ENCODE measurements at places on chromosomes 4 and X.

GRCh38 chr4:16082426-16083240 lies 1.2 kb downstream of the PROM1 start:
- no peak for DNase-seq

- DNase-seq, result no peak
These were observed 122.3 kb downstream of the TEX13A start for GRCh38 chrX:105098201-105098600.

DNA sequence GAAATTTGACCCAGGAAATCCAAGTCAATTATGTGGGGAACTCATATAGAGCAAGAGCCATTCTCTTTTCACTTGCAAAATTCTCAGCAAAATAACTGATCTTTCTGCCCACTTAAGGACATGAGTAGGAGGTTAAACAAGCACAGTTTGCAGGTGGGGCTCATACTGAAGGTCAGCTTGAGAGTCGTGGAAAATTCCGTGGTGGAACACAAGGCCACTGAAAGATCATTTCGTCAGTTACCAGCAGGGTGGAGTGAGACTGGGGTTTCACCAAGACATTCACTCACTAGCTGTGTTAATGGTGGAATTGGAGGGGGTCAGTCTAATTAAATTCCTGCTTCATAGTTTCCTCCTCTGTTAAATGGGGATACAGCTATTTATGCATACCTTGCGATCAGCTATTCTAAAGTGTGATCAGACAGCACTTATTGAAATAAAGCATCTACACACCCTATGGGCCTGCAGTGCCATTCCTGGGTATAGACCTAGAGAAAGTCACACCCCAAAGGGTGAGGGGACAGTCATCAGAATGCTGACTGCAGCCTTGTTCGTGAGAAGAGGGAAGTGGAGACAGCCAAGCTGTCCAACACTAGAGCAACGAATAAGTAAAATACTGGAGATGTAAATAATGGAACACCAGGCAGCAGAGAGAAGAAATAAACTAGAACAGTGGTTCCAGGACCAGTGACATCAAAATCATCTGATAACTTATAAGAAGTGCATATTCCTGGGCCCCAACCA lies 42.7 kb upstream of the CLNK start:
- no peak for DNase-seq

DNA sequence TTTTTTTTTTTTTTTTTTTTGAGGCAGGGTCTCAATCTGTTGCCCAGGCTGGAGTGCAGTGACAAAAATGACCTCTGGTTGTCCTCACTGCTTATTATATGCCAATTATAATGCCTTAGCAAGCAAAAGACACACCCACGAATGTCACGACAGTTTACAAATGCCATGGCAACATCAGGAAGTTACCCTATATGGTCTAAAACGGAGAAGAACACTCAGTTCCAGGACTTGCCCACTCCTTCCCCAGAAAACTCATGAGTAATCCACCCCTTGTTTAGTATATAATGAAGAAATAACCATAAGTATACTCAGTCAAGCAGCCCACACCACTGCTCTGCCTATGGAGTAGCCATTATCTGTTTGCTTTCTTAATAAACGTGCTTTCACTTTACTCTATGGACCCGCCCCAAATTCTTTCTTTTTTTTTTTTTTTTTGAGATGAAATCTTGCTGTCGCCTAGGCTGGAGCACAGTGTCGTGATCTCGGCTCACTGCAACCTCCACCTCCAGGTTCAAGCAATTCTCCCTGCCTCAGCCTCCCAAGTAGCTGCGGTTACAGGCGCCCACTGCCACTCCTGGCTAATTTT lies 106.2 kb downstream of the SMIM20 start:
- DNase-seq, result no peak

DNA sequence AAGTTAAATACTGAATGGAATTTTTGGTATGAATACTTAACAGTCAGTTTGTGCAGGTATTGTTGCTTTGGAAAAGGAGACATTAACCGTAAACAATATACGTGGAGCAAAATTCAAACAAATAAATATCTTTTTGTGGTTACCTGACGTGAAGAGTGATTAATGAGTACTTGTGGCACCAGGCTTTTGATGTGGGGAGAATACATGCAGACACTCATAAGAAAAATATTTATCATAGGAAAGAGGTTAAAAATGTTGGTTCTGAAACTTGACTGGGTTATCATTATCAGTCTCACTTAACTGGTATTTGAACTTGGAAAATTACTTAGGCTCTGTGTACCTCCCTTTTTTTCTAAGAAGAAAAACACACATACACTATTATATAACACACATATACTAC lies 136.4 kb upstream of the NDST4 start:
- no peak for DNase-seq

- no peak for DNase-seq
These were observed 134.3 kb downstream of the AMELX start for GRCh38 chrX:11427453-11428071.

DNA sequence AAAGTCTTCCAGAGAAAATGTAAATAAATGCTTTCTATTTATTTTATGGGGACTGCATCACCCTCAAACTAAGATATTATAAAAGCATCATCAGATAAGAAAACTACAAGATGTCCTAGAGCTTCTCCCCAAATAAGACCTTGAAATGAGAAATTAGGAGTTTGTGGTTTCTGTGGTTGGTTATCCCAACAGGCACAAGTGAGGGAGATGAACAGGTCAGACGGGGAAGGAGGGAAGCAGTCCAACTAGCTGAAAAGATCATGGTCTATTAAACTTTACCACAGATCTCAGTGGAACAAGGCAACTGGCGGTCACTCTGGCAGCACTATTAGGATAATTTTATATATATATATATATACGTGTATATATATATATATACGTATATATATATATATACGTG lies 319.3 kb upstream of the GRID2 start:
- DNase-seq, result no peak

- no peak for DNase-seq
These were observed 18.8 kb upstream of the AREG start for GRCh38 chr4:74426101-74426500.

GRCh38 chr4:128835498-128836222 lies 26.2 kb downstream of the JADE1 start:
- DNase-seq, result no peak

DNA sequence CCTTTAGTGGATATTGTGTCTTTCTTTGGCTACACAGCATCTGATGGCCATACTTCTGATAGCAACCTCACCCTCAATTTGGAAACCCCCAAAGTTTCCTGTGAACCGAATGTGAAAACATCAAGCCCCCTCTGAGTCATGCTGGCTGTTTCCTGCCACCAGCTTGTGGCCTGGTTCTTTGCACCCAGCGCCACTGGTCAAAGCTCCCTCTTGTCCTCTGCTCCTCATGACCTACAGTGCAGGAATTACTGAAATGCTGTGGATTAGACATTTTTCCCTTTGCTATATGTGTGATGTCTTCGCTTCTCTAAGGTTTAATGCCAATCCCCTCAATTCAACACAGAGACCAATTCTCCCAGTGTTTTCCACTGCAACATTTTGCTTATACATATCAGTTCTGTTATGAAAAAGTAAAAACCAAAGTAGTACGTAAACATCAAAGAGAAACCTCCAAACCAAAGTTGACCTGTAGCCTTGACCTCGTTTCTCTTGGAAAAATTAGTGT lies 224.0 kb upstream of the TENM3 start:
- no peak for DNase-seq

GRCh38 chr4:8754634-8755589 lies 116.7 kb downstream of the HMX1 start:
- DNase-seq, result no peak

GRCh38 chr4:57373991-57374390 lies 263.8 kb upstream of the IGFBP7 start:
- no peak for DNase-seq

DNA sequence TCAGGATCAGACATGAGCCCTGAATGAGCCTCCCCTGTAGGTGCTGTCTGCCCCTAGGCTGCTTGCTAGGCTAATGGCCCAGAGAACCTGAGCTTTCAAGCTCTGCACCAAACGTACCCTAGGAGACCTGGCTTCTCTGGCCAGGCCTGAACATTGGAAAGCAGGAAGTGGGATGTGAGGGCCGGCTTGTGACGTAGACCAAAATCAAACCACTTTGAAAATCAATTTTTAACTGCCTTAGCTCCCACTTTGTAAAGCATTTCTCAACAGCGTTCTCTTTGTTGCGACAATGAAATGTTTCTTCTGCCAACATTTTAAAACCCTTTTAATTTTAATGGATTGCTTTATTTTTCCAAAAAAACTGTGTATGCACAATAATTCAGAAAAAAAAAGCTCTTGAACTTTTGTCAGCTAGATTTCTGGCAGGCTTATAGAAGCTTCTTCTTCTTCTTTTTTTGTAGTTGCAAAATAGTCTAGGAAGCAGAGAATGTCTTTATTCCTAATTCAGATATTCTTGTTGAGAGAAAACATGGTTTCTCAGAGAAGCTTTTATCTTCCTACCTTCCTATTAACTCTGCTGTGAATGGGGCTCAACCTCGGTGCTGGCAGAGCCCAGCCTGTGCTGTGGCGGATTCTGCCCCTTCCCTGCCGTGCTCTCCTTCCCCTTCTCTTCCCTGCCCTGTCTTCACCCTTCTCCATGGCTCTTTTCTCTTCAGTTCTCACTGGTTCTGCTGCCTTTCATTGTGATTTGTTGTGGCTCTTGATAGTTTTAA lies 145.2 kb upstream of the SFRP2 start:
- no peak for DNase-seq

DNA sequence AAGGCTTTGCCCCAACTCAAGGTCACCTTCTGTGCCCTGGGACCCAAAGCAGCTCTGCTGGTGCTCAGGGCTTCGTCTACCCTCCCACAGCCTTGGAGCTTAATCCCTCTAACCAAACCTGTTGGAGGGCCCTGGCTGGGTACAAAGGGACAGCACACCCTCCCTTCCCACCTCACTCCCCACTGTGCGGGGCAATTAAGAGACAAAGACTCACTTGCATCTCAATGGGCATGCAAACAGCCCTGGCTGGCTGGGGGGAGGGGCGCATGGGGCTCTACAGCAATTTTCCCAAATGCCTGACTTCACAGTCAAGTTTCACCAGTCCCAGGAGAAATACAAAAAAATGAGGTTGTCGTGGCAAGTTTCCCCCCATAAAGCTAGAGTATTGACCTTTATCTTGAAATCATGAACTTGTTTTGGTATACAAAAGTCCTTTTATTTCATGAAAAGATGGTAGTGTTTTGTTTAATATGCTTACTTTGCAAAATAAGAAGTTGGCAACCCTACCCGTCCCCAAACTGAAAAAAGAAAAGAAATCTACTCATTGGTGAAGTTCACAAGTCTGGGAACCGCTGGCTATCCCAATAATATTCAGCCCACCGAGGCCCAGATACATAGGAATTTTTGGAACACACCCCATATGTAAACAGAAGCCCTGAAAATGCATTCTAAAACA lies 4.1 kb upstream of the CD99L2 start:
- no peak for DNase-seq

- DNase-seq, result no peak
These were observed 232.8 kb upstream of the HDX start for GRCh38 chrX:84735025-84735424.

DNA sequence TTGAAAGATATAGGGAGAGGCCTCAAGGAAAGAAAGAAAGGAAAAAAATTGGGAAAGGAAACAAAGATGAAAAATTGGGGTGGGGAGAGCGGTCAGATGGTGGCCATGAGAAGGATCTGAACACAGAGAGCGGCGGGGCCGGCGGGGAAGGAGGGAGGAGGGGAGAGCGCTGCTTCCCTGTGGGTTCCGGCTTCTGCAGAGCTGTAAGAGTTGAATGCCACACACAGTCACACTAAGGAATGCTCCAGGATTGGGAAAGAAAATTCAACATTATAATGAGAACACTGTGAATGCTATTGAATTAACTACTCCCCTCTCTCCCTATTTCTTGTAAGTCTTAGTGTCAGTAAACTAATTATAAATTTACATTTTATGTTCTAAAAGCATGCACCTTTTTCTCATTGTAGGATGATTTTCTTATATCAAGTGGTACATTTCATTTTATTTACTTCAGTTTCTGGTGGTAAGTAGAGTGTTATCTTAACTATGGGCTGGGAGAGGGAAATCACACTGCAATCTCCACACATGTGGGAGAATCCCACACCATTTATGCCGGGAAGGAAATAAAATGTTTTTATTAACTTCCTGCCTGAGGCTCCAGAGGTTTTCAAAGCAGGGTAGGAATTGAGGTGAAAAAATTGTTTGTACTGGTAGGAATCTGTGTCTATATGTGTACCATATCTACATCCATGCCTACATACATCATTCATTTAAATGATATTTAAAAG lies 904 bp downstream of the F11 start:
- no peak for DNase-seq

DNA sequence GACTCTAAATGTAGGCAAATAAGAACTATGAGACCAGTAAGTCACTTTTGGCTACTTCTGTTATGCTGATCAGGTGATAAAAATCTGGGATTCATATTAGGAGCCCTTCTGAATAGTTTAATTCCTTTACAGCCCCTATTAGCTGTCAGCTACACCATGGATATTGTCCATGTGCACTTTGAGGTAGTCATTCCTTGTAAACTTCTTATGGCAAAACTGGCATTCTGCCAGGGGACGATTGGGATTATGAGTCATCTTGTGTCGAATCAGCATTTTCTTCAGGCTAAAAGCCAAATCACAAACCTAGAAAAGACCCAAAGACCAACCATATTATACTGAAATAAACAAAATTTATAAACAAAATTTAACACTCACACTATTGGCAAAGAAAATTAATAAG lies 227.6 kb downstream of the PRDM5 start:
- peak; percentile 42 for DNase-seq

DNA sequence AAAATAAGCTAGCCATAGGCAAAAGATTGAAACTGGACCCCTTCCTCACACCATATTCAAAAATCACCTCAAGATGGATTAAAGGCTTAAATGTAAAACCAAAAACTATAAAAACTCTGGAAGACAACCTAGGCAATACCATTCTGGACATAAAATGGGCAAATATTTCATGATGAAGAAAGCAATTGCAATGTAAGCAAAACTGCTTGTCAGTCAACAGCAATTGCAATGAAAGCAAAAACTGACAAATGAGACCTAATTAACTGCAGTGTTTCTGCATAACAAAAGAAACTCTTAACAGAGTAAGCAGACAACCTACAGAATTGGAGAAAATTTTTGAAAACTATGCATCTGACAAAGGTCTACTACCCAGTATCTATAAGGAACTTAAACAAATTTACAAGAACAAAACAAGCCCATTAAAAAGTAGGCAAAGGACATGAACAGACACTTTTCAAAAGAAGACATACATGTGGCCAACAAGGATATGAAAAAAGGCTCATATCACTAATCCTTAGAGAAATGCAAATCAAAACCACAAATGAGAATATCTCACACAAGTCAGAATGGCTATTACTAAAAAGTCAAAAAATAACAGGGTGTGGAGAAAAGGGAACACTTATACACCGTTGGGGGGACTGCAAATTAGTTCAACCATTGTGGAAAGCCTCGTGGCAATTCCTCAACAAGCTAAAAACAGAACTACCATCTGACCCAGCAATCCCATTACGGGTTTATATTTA lies 46.7 kb downstream of the CFAP299 start:
- DNase-seq, result no peak

GRCh38 chr4:96525898-96526297 lies 686.0 kb downstream of the PDHA2 start:
- no peak for DNase-seq

- no peak for DNase-seq
These were observed 483.9 kb downstream of the IDS start for GRCh38 chrX:149021159-149021558.

- no peak for DNase-seq
These were observed 355.2 kb downstream of the UNC5C start for GRCh38 chr4:95193391-95194224.

All from HS-5 (cell line).